ENCODE measurements at places on chromosomes 11 and 22.

DNA sequence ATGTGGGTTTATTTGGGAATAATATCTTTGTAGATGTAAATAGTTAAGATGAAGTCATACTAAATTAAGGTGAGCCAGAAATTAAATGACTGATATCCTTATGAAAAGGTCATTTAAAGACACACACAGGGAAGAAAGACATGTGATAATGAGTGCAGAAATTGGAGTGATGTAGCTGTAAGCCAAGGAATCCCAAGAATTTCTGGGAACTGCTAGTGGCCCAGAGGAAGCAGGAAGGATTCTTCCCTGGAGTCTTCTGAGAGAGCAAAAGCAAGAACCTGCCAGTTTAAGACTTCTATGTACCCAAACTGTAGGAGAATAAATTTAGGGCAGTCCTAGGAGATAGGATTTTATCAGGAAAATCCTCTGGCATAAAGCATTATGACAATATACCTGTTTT is 66.9 kb downstream of the LRRC4C start:
- DNase-seq: no peak

DNA sequence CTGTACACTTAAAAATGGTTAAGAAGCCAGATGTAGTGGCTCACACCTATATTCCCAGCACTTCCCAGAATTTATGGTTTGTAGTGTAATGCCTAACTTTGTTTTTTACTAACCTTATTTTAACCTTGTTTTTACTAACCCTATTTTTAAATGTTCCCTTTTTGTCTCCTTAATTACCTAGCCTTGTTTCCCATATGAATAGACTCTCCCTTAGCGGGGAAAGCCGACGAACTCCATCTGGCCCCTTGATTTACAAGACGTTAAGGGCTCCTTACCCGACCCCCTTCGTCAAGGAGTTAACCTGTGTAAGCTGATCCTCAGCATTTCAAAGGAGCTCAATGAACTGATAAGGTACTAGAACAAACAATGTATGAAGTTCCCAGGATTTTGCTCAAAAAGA is 17.1 kb downstream of the APOBEC3H start:
- DNase-seq: no peak

DNA sequence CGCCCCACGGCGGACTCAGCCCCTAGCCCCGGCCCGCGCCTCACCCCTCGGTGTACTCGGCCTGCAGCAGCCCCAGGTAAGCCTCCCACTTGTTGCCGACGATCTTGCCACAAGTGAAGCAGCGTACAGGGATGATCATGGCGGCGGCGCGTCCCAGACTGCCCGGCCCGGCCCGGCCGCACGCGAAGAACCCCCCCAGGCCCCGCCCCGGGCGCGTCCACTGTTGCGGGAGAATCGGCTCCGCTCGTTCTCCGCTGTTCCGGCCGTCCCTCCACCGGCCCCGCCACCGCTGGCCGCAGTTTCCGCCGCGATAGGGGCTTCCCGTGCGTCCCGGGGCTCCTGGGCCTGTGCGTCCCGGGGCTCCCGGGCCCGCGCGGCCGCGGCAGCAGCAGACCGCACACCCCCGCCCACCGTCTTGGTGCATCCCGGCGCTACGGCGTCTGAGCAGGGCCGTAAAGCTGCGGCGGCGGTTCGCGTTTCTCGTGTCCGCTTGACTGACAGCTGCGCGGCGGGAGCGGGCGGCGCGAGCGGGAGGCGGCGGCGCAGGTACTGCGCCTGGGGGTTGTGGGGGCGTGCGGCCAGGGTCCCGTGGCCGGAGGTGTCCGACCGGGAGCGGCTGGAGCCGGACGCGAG is at the start of the genes POLR2L and TSPAN4:
POLR2L (minus strand) TSS at position 160 of the 633 bp plus-strand sequence; CDS start at position 139, 21 bp downstream.
TSPAN4 (plus strand) TSS at position 483 of the 633 bp plus-strand sequence. CDS start 7,453 bp downstream, outside the sequence.
- DNase-seq: peak; percentile 85

DNA sequence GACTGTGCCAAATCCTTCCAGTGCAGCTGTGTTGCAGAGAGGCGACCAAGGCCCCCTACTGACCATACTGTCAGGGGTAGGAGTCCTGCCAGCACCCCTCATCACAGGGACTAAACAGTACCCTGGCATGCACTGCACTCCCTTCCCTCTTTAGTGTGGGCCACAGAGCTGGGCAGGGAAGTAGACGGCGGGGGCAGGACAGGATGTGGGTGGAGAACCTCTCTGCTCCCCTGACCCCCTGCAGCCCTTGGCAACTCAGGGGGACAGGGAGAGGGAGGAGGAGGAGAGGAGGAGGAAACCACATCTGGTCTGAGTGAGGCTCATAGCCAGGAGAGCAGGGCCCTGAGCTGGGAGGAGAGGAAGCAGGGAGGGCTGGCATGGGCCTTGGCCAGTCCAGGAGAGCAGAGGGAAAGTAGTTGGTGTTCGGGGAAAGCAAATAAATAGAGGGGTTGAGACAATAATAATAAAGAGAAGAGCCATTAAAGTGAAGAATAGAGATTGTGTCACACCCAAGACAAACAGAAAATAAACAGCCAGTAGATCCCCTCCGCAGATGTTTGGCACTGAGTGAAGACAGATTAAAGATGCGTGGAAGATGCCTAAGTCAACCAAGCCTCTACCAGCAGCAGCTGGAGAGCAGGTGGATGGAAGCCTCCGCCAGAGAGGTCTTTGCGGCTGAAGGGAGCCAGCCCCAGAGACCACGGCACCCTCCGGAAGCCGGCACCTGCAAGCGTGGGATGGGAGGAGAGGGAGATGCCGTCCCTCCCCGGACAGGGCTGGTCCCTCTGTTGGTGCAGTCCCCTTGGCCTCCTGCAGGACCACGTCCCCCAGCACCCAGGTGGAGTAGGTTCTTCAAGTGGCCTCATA is 61.5 kb downstream of the RPUSD4 start:
- DNase-seq: no peak

DNA sequence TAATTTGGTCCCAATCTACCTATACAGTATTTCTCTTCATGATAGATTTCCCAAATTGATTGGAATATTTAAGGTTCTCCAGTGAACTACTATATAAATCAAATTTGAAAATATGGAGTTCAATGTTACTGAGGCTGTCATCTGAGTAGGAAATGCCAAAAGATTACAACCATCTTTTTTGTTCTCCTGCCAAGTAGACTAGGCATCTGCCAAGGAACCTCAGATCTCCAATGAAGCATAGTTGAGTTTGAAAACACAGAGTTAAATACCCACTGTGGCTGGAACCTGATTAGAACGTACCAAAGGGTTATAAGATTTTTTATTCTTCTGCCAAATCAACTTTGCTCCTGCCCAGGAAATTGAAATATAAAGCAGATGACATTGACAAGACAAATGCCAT is 330.9 kb downstream of the CNTN5 start:
- no peak for DNase-seq

DNA sequence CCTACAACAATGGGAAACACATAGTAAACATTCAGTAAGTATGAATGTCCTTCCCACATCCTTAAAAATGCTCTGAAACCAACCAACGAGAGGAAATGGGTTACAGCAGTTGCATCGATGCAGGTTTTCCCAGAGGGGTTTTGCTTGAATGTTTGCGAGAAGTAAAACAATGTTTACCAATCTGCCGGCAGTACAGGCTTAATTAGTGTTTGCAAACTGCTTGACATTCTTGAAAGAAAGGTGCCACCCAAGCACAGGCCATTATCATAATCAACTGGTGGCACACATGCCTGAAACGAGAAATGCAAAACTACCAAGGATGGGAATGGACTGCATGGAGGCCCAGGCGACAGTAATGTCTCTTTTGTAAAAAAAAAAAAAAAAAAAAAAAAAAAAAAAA is 27.1 kb upstream of the OPCML start:
- DNase-seq: no peak

DNA sequence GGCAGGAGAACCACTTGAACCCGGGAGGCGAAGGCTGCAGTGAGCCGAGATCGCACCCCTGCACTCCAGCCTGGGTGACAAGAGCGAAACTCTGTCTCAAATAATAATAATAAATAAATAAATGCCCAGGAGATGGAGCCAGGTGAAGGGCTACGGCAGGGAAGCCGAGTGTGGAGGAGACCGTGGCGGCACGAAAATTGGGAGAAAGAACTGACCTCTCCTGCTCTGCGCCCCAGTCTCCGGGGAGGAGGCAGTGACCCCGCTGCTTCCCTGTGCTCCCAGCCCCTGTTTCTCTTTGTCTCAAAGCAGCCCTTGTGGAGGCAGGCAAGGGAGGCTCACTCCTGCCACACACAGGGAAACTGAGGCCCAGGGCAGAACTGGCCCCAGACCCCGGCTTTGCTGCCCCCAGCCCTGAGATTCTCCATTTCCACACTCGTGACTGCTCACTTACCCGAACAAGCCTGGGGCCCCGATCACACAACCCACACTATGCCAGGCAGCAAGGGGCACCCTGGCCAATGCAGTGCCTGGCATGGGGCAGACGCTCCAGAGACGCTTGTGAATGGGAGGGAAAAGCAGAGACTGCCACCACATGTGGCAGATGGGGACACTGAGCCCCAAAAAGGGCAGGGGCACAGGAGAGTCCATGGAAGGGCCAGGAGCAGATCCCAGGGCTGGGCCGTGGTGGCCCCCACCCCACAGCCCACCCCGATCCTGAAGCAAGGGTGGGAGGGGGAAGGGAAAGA is 80.4 kb upstream of the PRR5 start:
- no peak for DNase-seq

DNA sequence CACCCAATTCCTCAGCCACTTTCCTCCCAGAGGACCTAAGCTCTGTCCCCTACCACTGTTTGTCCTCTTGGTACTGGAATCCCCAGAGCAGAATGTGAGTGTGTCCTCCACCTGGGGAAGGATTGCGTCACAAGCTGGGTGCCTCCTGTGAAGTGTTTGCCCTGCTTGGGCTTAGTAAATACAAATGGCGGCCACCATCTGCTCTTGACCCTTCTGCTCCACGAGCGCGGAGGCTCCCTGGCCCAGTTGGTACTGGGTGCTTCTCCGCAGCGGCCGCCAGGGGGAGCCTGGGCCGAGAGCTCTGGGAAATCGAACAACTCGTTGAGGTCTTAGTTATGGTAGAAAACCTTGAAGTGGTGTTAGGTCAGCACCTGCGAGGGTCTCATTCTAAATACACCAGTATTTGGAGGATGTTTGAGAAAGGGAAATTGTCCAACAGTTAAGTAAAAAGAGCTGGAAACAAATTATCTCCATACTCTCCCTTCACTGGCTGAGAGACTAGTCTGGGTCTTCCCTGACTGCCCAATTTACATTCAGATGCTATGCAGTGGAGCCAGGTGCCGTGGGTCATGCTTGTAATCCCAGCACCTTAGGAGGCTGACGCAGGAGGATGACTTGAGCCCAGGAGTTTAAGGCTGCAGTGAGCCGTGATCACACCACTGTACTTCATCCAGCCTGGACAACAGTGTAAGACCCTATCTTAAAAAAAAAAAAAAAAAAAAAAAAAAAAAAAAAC is 74.6 kb upstream of the TEAD1 start:
- DNase-seq: no peak

DNA sequence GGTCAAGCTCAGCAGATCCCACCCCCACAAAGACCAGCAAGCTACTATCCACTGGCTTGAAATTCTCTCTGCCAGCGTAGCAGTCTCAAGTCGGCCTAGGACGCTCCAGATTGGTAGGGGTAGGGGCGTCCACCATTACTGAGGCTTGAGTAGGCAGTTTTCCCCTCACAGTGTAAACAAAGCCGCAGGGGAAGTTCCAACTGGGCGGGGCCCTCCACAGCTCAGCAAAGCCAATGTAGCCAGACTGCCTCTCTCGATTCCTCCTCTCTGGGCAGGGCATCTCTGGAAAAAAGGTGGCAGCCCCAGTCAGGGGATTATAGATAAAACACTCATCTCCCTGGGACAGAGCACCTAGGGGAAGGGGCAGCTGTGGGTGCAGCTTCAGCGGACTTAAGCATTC is 1064.9 kb upstream of the TENM4 start:
- DNase-seq: no peak

- DNase-seq: peak; percentile 74
These were observed 1085.3 kb downstream of the DLG2 start for GRCh38 chr11:84541731-84542340.

GRCh38 chr11:44365616-44366015 is 55.7 kb upstream of the ALX4 start:
- DNase-seq: no peak

- DNase-seq: no peak
These were observed 15.3 kb downstream of the LINC01488 start for GRCh38 chr11:69496631-69497220.

GRCh38 chr22:17970201-17970708 is 54.1 kb downstream of the MICAL3 start:
- no peak for DNase-seq

- DNase-seq: no peak
These were observed 70.5 kb upstream of the WNT11 start for GRCh38 chr11:76276781-76277155.

DNA sequence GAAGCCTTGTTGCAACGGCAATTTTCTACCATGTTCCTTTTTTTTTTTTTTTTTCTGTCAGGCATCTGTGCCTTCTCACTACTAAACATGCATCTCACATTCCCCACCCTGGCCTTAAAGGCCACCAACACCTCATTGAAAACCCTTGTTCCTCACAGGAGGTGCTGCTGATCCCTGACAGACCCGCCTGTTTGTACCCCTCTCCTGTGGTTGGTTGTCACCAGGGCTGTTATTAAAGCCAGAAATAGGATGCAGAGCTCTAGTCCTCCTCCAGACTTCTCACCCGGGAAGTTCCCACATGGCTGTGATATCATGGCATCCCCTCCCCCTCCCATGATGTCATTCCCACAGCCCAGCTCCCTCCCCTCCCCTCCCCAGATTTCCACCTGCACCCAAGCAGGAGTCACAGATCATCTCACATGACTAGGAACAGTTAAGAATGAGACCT is 302.8 kb upstream of the NCAM1 start:
- DNase-seq: no peak

DNA sequence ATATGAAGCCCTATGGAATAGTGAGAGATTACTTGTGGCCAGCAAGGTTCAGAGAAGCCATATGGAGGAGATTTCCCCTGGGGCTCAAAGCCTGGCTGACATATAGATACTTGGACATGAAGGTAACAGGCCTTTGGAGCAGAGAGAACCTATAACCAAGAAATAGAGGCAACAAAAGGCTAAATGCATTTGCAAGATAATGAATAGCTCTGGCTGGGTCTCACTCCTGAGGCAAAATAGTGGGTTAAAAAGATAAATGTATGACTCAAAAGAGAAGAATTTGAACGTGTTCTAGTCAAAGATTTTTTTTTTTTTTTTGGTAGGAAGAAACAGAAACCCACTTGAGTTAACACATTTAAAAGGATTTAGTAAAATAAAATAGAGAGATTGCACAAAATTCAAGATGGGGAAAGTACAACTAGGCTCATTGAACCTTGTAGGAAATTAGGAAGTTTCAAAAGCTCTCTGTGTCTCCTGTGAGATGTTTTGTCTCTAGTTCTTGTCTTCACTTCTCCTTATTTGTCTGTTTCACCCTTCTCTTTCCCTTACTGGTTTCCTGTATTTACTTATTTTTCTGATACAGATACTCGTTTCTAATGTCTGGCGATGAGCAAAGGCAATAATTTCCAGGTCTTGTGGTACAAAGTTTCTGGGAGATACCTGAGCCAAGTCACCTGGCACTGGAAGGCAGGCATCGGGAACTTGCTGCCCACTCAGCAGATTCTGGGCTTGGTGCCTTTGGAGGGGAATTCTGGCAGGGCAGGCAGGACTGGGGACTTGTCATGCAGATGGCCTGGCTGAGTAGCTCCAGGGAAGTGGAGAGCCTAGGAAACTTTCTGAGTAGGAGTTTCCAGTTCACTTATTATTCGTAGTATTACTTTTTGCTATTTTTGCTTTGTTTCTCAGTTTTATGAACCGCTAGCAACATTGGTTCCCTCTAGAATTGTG is 49.2 kb upstream of the SESN3 start:
- DNase-seq: peak; percentile 65

GRCh38 chr11:60085909-60086308 is 2.6 kb upstream of the MS4A2 start:
- no peak for DNase-seq

GRCh38 chr22:27984001-27984695 is 65.1 kb upstream of the PITPNB start:
- no peak for DNase-seq

- no peak for DNase-seq
These were observed 10.6 kb downstream of the LRRC32 start for GRCh38 chr11:76659672-76660532.
